Cardiac muscle cell (in vitro differentiated cells and primary cell): ENCODE measurements at places on chromosomes 13 and 19. TPM values are rescaled to one million over a fixed set of nuclear protein-coding genes. Genes with fewer than 3 reads are reported as not detected.
A peak's percentile ranks its signal among the peaks of the same experiment; 100 is the strongest.

The TPP2 gene
- 30.6 and 32.0 TPM in 2 replicates for total RNA-seq

The OR7A5 gene
- total RNA-seq = not detected in 2 replicates

The SHISA2 gene
- 26.1 and 33.4 TPM in 2 replicates for total RNA-seq

The ONECUT3 gene
- not detected in 2 replicates for total RNA-seq

The VSTM1 gene
- not detected in 2 replicates for total RNA-seq

The C1QTNF9B gene
- 0.33 TPM in 1 of 2 replicates, not detected in the other for total RNA-seq

The OR10H4 gene
- total RNA-seq = not detected in 2 replicates

The LHB gene
- 1.8 TPM in 1 of 2 replicates, not detected in the other for total RNA-seq

The CGB2 gene
- total RNA-seq = not detected in 2 replicates

The KLK1 gene
- total RNA-seq = not detected in 2 replicates

The ZNF296 gene
- total RNA-seq = 0.85 and 3.4 TPM in 2 replicates

The FCGBP gene
- total RNA-seq = 0.57 and 0.70 TPM in 2 replicates

The CDX2 gene
- total RNA-seq = not detected in 2 replicates

DNA sequence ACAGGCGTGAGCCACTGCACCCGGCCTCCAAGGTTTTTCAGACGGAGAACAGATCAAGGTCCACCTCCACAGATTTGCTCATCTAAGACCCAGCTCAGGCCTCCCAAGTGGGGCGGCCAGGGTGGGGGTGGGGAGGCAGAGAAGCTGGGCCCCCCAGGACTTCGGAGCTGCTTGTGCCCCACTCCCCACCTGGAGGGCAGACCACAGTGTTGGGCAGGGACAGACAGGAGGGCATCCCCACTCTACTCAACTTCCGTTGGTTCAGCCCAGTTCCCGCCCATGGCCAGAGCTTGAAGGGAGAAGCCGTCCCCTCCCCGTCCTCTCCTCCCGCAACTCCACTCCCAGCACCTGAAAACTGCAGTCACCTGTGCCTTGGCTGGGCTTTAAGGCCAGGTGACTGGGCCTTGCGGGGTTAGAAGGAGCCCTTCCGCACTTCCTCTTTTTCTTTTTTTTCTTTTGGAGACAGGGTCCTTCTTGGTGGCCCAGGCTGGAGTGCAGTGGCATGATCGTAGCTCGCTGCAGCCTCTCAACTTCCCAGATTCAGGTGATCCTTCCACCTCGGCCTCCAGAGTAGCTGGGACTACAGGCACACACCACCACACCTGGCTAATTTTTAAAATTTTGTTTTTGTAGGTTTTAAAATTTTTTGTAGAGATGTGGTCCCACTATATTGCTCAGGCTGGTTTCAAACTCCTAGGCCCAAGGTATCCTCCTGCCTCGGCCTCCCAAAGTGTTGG, 734 bp upstream of the LRRC8E start:
- H3K27me3 ChIP-seq = peaks cover 8% of the 10 kb centered on the region
- H3K4me1 ChIP-seq = no peaks in the 10 kb centered on the region
- H3K27ac ChIP-seq = no peak overlapping the region
- DNase-seq = no peak

- no peaks in the 10 kb centered on the region for H3K27me3 ChIP-seq
- H3K36me3 ChIP-seq = no peaks in the 10 kb centered on the region
- no peak for DNase-seq
- H3K4me1 ChIP-seq = no peaks in the 10 kb centered on the region
Measured at GRCh38 chr19:51128227-51128626, 3.5 kb downstream of the SIGLEC9 start.

DNA sequence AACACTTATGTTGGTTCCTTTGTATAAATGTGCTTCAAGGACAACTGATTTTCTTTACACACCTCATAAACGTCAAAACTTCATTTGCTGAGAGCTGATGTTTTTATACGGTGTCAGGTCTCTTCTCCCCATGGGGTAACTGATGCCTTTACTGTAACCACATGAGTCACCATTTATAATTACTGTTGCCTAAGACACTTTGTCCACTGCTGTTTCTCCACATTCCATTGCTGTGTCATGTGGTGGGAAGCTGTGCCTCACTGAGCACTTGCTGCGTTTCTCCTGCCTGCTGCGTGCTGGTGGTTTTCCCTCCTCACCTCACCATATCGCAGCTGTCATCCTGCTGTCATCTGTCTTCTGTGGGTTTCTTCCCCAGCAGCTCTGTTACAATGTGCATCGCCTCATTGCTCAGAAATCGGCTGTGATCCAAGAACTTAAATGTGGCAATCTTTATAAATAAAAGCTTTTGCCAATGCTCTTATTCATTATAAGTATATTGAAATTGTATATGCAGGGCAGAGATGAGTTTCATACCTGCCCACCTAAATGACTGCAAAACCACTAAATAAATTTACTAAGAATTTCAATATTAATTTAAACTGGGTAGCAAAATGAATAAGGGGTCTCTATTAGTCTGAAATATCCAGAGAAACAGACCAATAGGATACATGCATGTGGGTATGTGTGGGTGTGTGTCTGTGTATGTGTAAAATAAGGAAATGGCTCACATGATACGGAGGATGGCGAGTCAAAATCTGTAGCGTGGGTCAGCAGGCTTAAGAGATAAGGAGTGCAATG, 547.0 kb upstream of the SLITRK5 start:
- peak; percentile 19 for DNase-seq
- no peak overlapping the region for H3K27ac ChIP-seq
- no peaks in the 10 kb centered on the region for H3K4me1 ChIP-seq
- H3K4me3 ChIP-seq = no peak overlapping the region

DNA sequence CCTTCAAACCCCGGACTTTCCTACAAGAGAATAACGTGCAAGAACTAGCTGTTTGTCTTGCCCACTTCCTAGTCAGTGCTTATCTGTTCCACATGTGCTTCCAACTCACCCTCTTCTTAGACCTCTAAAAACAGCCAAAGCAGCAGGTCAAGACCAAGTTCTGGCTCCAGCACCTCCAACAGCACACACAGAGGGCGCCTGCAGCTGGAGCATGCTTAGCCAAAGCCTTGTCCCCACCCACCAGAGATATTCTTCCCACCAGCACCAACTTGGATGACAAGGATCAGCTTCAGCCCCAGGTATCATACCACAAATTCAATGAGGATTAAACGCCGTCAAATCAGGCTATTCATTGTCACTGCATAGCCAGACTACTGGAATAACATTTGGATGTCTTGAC, 17.9 kb downstream of the RCBTB1 start:
- H3K27me3 ChIP-seq = no peaks in the 10 kb centered on the region
- no peak for DNase-seq
- no peak overlapping the region for H3K27ac ChIP-seq
- no peak overlapping the region for H3K4me3 ChIP-seq

GRCh38 chr19:46514589-46515289, 19.1 kb upstream of the PNMA8B start:
- DNase-seq = no peak
- no peaks in the 10 kb centered on the region for H3K4me1 ChIP-seq
- no peaks in the 10 kb centered on the region for H3K36me3 ChIP-seq
- H3K27ac ChIP-seq = no peak overlapping the region
- H3K27me3 ChIP-seq = no peaks in the 10 kb centered on the region

- peaks cover 3% of the 10 kb centered on the region for H3K36me3 ChIP-seq
- DNase-seq = no peak
- peaks cover 31% of the 10 kb centered on the region for H3K4me1 ChIP-seq
- no peak overlapping the region for H3K4me3 ChIP-seq
- H3K27ac ChIP-seq = no peak overlapping the region
- no peaks in the 10 kb centered on the region for H3K27me3 ChIP-seq
Measured at GRCh38 chr13:27665761-27666160, 44.1 kb downstream of the POLR1D start.

DNA sequence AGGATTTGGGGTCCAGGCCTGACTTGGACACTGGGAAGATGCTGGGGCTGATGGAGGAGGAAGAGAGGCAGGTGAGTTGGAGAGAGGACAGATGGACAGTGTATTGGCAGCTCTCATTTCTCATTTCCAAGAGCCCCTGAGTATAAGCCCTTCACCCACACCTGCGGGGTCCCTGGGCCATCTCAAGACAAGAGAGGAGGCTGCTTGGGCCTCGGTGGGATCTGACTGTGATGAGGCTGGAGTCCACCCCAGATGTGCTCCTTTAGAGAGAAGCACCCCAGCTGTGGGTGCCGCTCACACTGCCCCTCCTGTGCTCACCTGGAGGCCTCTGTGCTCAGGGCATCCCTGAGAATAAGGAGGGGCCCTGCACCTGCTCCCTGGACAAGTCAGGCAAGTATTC, 3.7 kb downstream of the LILRA2 start:
- H3K36me3 ChIP-seq = no peaks in the 10 kb centered on the region
- no peak overlapping the region for H3K27ac ChIP-seq
- DNase-seq = no peak
- H3K4me3 ChIP-seq = no peak overlapping the region
- H3K27me3 ChIP-seq = no peaks in the 10 kb centered on the region
- H3K4me1 ChIP-seq = no peaks in the 10 kb centered on the region

DNA sequence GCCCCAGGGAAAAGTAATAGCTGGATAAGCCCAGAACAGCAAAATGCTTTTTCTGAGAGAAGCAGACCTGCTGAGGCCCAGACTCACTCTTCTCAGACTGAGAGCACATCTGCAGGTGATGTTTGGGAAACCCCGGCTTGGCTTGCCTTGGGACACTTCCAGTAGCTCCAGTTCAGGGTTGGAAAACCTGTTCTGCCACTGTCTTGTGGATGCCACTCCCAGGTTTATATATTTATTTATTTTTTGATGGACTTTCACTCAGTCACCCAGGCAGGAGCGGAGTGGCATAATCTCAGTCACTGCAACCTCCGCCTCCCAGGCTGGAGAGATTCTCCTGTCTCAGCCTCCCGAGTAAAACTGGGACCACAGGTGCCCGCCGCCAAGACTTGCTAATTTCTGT, 8.0 kb upstream of the SMARCA4 start:
- DNase-seq = no peak
- H3K27ac ChIP-seq = no peak overlapping the region
- no peaks in the 10 kb centered on the region for H3K36me3 ChIP-seq
- H3K27me3 ChIP-seq = no peaks in the 10 kb centered on the region
- H3K4me3 ChIP-seq = no peak overlapping the region

GRCh38 chr19:19105365-19106055, 32.8 kb downstream of the TMEM161A start:
- H3K36me3 ChIP-seq = no peaks in the 10 kb centered on the region
- peak overlapping the region; percentile 23 for H3K4me3 ChIP-seq
- H3K27ac ChIP-seq = peak overlapping the region; percentile 56
- DNase-seq = peak; percentile 84
- H3K27me3 ChIP-seq = no peaks in the 10 kb centered on the region

DNA sequence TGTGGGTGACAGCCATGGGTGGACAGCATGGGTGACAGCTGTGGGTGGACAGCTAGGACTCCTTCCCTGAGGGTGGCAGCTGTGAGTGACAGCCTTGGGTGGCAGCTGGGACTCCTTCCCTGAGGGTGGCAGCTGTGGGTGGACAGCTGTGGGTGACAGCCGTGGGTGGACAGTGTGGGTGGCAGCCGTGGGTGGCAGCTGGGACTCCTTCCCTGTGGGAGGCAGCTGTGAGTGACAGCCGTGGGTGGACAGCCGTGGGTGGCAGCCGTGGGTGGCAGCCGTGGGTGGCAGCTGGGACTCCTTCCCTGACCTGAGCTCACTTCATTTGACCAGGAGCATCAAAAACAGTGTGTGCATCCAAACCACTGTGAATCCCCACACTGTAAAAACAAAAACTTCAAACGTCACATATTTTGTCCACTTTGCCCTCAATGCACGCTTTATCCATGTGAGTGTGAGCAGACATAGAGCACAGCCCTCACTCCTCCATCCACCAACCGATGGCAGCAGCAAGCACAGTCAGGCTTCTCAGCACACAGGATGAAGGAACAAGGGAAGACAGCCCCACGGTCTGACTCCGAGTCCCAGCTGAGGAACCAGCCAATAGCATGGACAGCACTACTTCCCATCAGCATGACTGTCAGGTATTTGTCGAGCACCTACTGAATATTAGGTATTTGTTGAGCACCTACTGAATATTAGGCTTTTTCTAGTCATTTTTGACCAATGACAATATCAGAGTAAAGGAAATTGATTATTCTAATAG, 1.6 kb upstream of the CFAP97D2 start:
- no peaks in the 10 kb centered on the region for H3K36me3 ChIP-seq
- H3K27ac ChIP-seq = no peak overlapping the region
- H3K27me3 ChIP-seq = no peaks in the 10 kb centered on the region
- no peaks in the 10 kb centered on the region for H3K4me1 ChIP-seq
- DNase-seq = no peak
- H3K4me3 ChIP-seq = no peak overlapping the region

GRCh38 chr19:19053508-19054314, 10.1 kb upstream of the SLC25A42 start:
- no peak overlapping the region for H3K4me3 ChIP-seq
- peak; percentile 74 for DNase-seq
- H3K27ac ChIP-seq = no peak overlapping the region
- peaks cover 9% of the 10 kb centered on the region for H3K36me3 ChIP-seq

DNA sequence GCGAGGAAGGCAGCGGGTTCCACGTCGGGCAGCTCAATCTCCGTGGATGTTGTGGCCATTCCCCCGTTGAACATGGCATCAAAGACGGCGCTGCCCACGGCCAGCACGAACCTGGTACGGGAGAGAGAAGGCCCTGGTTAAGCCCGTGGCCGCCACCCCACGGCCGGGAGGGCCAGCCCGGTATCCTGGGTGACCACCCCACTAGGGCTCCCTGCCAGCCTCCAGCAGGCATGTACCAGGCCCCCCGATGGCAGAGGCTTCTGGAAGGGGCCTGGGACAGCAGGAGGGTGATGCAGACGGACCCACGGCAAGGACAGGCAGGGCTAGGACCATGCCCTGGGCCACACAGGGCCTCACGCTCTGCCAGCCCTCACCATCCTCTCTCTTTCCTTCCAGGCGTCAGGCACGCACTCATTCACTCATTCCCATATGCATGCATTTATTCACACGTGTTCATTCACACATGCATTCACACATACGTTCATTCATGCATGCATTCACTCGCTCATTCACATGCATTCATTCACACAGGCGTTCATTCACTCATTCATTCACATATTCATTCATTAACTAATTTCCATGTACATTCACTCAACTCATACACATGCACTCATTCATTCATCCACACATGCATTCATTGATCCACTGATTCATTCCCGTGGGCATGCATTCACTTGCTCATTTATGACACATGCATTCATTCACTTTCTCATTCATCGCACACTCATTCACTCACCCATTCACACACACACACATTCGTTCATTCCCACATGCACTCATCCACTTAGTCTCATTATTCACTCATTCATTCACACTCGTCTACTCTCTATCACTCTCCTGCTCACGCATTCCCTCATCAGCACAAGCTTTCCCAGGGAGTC, 17.9 kb downstream of the BTBD2 start:
- no peaks in the 10 kb centered on the region for H3K27me3 ChIP-seq
- no peak for DNase-seq
- no peaks in the 10 kb centered on the region for H3K4me1 ChIP-seq
- peaks cover 9% of the 10 kb centered on the region for H3K36me3 ChIP-seq
- no peak overlapping the region for H3K27ac ChIP-seq
- H3K4me3 ChIP-seq = no peak overlapping the region

- H3K27ac ChIP-seq = no peak overlapping the region
- H3K36me3 ChIP-seq = no peaks in the 10 kb centered on the region
- no peak overlapping the region for H3K4me3 ChIP-seq
- no peak for DNase-seq
- no peaks in the 10 kb centered on the region for H3K4me1 ChIP-seq
- H3K27me3 ChIP-seq = no peaks in the 10 kb centered on the region
Measured at GRCh38 chr19:51861870-51862622, 25.7 kb downstream of the ZNF577 start.

GRCh38 chr19:11321191-11322126, 18.0 kb downstream of the RAB3D start:
- H3K36me3 ChIP-seq = no peaks in the 10 kb centered on the region
- H3K4me1 ChIP-seq = no peaks in the 10 kb centered on the region
- no peak overlapping the region for H3K4me3 ChIP-seq
- H3K27ac ChIP-seq = no peak overlapping the region
- H3K27me3 ChIP-seq = no peaks in the 10 kb centered on the region
